ENCODE measurements at places on chromosomes 5 and 9. TPM values are rescaled to one million over a fixed set of nuclear protein-coding genes. Genes with fewer than 3 reads are reported as not detected.

- DNase-seq: no peak
Measured at GRCh38 chr9:109444771-109445320, 53.3 kb downstream of the PTPN3 start.

Gene PTTG1
- 38.9 TPM for total RNA-seq

Gene ADRA1B
- 2.9 TPM for total RNA-seq

Gene TMEM171
- total RNA-seq: 3.0 TPM

Gene ZNF622
- total RNA-seq: 60.8 TPM

GRCh38 chr5:37715992-37716391 lies 123.8 kb downstream of the GDNF start:
- DNase-seq: no peak

DNA sequence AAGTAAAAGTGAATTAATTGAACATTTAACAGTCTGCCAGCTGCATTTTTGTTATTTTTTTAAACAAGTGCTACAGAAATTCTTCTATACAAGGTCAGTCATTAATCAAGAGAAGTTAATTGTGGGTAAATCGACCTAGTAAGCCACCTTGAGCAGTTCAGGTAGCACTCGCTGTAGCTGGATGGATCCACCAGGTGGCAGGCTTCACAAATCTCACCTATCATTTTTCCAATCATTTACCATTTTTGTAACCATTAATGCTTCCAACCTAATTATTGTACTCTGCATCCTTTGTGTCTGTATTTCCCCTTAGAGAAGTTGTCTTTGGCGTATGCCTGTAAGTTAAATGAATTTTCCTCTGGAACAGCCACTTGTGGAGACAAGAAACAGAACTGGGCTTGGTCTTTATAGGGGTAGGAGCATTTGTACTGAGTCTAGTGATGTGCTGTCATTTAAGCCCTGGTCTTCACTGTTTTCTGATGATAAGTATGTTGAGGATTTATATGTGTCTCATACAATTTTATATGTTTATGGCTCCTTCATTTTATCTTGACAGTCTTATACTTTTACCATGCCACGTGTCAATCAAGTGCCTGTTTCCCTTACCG lies 39.5 kb downstream of the CD180 start:
- no peak for DNase-seq

GRCh38 chr9:22307013-22307711 lies 139.5 kb upstream of the DMRTA1 start:
- DNase-seq: peak; percentile 41

DNA sequence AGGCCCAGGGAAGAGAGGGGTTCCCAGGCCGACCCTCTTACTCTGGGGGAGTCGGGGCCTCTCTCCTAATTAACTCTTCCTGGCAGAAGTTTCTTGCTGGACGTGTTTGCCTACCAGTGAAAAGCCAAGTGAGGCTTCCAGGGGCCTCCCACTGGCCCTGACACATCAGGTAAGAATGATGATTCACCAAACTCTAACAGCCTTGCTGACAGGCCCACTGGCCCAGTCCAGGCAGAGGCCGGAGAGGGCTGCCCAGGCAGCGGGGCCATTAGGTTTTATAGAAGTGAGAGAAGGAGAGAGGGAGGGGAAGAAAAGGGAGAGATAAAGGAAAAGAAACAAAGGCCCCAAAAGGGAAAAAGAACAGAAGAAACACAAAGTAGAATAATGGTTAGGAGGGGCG lies 50.8 kb upstream of the FOXE1 start:
- DNase-seq: peak; percentile 87

DNA sequence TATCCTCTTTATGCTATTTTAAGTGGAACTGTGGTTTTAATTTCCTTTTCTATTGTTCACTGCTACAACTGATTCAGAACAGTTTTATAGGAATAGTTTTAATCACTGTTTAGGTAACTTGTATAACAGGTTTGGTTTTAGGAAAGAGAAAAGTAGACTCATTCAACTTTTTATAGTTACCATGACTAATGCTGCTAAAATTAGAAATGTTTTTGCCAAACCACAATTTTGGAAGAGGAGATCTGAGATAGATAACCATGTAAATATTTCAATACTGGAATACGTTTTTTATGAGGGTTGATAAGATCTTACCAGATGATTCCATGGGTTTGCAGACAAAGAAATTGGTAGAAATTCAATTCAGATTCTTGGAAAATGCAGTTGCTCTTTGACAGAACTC lies 404.6 kb upstream of the ARRDC3 start:
- DNase-seq: peak; percentile 1

DNA sequence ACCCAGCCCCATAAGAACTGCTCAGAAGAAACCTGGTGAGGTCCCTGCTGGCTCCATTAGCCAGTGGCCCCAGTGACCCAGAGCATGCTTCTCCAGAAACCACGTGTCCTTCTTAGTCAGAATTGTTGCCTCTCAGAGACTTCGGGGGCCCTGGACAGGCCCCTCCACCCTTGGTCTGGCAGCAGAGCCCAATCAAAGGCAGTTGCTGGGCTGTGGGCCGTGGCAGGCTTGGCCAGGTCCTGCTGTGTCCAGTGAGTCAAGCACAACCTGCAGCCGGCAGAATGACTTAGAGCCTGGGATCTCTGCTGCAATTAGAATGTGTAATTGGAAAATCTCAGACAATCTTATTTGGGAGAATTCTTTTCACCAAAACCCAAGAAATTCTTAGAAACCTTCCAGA lies 502.0 kb upstream of the KLF4 start:
- no peak for DNase-seq

Gene KIF3A
- 10.6 TPM for total RNA-seq

Gene CER1
- total RNA-seq: not detected

All from kidney epithelial cell (primary cell).